ENCODE measurements at places on chromosomes 2 and 18.

DNA sequence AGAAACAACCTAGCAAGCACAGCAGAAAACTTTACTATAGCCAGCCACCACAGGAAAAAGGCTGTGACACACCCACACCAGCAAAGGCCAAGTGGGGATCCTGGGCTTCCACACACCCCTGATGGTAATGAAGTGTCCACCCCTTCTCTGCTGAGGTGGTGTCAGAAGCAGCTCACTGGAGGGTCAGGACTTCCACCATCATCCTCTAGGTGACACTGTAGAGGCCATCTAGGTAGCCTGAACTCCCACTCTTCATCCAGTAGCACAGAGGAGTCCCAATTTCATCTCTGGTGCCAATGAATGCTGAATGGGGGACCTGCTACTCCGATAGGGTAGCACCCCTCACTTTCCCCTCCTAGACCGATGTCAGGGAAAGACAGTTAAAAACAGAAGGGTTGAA lies 1544.4 kb downstream of the LRP1B start:
- DNase-seq: no peak

GRCh38 chr2:25123682-25124081 lies 44.7 kb downstream of the POMC start:
- DNase-seq: no peak

GRCh38 chr2:240363746-240364581 lies 71.5 kb upstream of the GPC1 start:
- DNase-seq: no peak

- no peak for DNase-seq
Observed at GRCh38 chr18:42561521-42561920, 554.0 kb downstream of the RIT2 start.

DNA sequence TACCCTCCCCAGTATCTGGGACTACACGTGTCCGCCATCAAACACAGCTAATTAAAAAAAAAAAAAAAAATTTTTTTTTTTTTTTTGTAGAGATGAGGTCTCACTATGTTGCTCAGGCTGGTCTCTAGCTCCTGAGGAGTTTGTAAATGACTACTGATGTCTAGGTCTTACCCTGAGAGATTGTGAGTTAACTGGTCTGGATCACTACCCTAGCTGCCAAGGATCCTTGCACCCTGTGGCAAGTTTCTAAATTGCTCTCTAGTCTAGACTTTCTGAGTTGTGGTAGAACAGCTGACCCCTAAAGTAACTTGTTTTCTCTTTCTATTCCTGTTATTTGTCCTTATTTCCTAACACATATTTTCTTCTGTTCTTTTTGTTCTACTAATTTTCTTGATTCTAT lies 44.5 kb downstream of the ABHD3 start:
- DNase-seq: no peak

DNA sequence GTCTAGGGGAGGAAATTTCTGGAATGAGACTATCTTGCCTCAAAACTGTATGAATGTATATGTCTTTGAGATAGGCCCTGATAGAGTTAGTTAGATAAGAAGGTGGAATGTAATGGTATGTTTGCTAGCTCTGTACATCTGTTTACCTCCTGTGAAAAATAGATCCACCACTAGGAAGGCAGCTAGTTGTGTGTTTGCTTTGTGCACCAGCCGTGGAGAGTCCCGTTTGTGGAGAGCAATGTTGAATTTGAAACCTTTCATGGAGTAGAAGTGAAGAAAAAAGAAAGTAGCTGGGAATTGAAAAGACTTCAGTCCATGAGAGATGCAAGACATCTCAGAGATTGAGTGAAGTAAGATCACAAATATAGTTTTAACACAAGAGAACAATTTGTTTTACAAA lies 25.4 kb downstream of the ASXL3 start:
- no peak for DNase-seq

DNA sequence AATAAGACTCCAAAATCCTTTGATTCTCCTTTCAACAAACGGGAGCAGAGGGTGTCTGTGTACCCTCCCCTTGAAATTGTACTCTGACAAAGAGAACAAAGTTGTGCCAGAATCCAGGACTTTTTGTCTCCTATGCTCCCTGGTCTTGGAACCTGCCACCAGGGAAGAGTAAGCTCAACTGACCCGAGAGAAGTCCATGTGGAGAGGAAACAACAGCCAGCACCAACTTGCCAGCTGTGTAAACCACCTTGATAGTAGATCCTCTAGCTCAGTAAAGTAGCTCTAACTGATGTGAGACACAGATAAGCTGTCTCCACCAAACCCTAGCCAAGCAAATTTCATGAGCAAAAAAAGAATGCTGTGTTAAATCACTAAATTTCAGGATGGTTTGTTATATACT lies 46.9 kb downstream of the LNPK start:
- no peak for DNase-seq

GRCh38 chr18:62784966-62785413 lies 69.6 kb downstream of the PHLPP1 start:
- DNase-seq: no peak

DNA sequence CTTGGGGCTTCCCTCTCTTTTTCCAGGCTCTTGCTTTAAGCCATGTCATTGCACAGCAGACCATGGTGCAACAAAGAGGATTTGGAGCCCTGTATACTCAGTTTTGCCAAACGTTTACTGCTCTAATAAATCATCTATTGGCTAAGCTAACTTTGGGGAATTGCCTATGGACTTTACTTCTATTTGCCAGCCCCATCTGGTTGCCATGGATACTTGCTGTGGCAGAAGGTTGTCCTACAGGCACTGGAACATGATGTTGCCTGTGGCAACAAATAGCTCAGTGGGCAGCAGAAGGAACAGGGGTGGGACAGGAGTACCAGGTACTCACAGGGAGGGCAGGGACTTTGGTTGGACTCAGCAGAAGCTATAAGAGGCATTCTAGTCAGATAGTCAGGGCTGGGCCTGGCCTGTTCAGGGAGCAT lies 129.7 kb downstream of the CCDC85A start:
- DNase-seq: no peak

- no peak for DNase-seq
Observed at GRCh38 chr18:10400534-10401307, 53.7 kb upstream of the APCDD1 start.

GRCh38 chr2:60148716-60149115 lies 404.7 kb downstream of the BCL11A start:
- no peak for DNase-seq

GRCh38 chr2:86671337-86671981 lies 47.8 kb upstream of the RNF103 start:
- no peak for DNase-seq

- no peak for DNase-seq
Observed at GRCh38 chr2:165544897-165545296, 75.4 kb downstream of the CSRNP3 start.

DNA sequence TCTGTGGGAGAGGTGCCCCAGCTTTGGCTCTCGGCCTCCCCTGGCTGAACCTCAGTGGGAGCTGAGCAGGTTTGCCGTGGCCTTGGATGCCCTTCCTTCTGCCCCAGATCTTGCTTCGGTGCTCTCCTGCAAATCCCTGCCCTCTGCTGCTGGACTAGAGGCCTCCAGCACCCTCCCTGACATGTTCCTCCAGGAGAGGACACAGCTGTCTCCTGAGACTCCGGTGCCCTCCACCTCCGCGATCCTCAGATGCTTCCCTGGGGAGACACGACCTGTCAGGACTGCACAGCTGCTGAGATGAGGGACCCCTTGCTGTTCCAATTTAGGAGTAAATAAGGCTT lies 7.3 kb upstream of the NT5DC4 start:
- DNase-seq: no peak

DNA sequence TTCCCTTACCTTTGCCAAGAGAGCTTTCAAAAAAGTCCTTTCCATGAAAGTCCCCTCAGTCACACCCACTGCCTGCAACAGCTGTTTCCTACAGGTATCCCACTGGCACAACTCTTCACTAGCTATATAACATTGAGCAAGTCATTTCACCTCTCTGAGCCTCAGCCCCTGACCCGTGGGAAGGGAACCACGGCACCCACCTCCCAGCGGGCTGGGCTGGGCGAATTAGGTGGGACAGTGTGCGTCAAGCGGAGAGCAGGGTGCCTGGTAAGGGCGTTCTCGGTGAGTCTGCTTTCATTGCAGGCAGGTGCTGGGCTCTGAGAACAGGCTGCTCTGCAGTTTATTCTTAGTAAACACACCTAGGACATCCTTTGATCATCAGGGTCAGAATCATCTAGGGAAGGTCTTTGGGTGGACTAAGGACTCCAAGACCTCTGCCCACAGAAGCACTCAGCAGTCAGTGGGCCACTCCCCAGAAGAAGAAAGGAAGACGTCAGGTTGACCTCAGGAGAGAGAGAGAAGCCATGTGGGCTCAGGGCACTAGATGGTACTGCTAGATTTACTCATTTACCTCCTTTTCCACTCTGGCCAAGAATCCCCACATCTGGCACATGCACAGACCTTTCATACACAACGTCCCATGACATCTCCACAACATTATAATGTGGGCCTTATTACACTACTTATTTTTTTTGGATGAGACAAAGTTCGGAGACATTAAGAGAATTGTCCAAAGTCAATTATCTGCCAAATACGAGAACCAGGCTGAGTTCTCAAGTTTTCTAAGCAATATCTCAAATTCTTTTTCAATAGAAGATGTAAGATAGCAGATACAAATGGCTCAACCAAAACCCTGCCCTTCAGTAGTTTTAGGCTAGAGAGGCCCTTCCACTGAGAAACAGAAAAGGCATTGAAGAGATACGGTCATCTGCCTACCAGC lies 79.9 kb downstream of the GALNT14 start:
- no peak for DNase-seq

DNA sequence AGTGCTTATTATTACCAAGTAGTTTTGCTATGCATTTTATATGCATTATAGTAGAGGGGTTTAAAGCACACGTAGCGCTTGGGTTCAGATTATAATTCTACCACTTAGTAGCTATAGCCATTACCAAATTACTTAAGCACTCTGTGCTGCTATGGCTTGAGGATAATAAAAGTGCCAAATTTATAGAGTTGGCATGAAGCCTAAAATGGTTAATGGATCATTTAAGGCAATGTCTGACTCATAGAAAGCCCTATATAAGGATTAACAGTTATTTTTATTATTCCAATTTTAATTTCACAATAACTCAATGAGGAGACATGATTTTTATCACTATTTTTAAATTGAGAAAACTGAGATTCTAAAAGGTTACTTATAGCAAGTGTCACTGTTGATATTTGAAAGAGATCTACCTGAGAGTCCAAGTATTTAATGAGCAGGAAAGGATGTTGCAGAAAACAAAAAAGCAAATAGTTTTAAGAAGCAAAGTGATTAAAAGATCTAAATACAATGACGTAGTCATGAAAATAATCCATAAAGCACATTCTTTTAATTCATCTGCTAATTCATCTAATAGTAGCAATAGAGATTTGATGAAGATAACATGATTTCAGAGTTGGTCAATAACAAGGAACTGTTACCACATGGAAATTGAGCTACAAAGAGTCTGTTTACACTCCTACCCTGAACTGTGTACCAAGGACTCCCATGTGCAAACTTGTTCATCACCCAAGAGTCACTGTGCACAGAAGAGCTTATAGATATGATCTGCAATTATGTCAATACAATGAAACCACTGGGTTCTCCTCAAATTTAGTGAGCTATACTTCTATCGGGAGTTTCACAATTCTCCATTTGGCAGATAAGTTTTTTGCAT lies 78.8 kb upstream of the DTNA start:
- no peak for DNase-seq

DNA sequence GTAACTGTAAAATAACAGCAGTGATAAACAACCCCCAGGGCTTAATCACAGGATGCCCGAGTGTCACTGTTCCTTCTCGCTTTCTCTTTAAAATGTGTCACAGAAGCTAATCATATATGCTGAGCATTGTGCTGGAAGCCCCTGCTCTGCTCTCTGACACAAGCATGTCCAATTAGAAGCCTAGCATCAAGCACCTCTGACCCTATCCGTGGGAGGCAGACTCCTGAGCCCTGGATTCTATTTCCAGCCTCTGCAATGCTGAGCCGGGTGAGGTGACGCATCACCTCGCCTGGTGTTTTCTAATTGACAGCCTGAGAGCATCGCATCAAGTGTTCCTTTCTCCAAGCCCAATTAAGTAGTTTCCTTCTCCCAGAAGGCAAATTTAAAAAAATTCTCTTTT lies 19.7 kb upstream of the SCG2 start:
- no peak for DNase-seq

- DNase-seq: no peak
Observed at GRCh38 chr2:130823171-130823885, 13.4 kb upstream of the ARHGEF4 start.

DNA sequence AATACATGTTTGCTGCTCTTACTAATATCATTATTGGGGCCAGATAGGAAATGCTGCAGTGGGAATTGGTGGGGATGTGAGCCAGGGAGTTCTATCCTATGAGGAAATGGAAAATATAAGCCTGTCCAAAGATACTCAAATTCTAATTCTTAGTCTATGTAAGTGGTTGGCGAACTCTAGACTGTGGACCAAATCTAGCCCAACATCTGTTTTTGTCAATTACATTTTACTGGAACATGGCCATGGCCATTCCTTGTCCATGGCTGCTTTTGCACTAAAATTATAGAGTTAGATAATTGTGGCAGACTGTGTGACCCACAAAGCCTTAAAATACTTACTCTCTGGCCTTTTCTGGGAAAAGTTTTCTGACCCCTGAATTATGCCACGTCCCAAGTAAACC lies 113.3 kb downstream of the MGAT5 start:
- DNase-seq: no peak

GRCh38 chr2:99756059-99756458 lies 266.2 kb upstream of the REV1 start:
- no peak for DNase-seq

DNA sequence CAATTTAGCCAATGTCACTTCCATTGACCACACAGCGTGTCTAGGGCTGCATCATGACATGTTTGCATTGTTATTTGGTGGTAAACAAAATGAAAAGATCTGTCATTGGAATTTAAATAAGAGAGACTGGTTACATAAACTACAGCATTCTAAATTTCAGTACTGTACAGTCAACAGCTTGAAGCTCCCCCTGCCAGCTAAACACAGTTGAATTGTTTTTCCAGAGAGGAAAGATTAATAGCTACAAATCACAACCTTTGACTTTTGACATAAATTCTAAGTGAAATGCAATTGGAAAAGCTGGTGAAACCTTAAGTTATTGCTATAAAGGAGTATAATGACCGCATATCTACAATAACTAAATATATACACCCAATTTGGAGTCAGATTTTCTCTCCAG lies 1600.0 kb upstream of the ACVR2A start:
- no peak for DNase-seq

- DNase-seq: no peak
Observed at GRCh38 chr2:138572318-138572717, 70.7 kb downstream of the SPOPL start.

- DNase-seq: no peak
Observed at GRCh38 chr2:43124687-43125057, 101.7 kb downstream of the ZFP36L2 start.

- no peak for DNase-seq
Observed at GRCh38 chr18:21265971-21266673, 24.1 kb downstream of the GREB1L start.

- DNase-seq: no peak
Observed at GRCh38 chr2:169818241-169818640, 6.5 kb downstream of the METTL5 start.

- DNase-seq: no peak
Observed at GRCh38 chr2:137020452-137021196, 255.3 kb downstream of the THSD7B start.

GRCh38 chr2:88754585-88755320 lies 63.3 kb downstream of the RPIA start:
- DNase-seq: no peak

- no peak for DNase-seq
Observed at GRCh38 chr2:158489366-158490112, 32.8 kb downstream of the PKP4 start.

- no peak for DNase-seq
Observed at GRCh38 chr2:66433945-66434678, 813 bp upstream of the MEIS1 start.

GRCh38 chr2:18106841-18107240 lies 228.4 kb downstream of the KCNS3 start:
- no peak for DNase-seq
